ENCODE measurements at places on chromosomes 16 and 17.

DNA sequence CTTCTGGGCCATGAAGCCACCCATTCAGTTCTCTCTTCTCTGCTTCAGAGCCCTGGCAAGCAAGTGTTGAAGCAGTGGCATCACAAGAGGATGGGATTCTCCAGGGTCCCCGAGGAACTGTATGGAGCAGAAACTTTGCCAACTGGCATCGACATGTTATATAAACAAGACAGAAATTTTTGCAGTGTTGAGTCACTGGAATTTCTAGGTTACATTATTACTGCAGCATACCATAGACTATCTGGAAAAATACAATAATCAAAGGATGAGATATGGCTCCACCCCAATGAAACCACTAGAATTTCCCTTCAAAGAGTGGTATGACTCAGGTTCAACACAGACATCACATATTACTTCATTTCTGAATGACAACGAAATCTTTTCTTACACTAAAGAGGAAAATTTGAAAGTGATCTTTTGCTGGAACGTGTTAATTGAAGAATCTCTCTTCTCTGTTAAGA is 343.0 kb upstream of the DYNLRB2 start:
- no peak for DNase-seq

DNA sequence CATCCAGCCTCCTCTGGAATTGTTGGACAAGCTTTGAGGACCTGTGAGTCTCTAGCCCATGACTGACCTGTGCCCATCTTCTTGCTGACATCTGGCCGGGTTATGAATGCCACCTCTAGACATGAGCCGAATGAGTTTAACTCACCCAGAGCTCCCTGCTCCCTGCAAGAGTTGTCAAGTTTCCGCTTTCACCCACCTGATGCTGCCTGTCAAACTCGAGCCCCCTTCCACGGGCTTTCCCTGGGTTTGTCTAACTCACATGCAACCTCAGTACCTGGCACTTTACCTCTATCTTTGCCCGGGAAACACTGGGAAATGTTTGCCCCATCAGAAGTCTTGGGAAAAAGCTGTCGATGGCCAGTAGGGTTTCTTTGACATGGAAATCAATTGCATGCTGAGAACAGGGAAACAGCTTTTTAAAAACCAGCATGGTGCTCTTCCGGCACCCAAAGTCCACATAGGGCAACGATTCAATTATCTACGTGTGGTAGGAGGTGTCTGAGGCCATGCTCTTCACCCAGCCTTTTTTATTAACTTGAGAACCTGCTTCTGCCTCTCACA is 33.8 kb upstream of the DNAH17 start:
- no peak for DNase-seq

GRCh38 chr16:28082624-28083023 is 19.1 kb upstream of the GSG1L start:
- DNase-seq = no peak

GRCh38 chr17:50922721-50923405 is 56.7 kb upstream of the TOB1 start:
- no peak for DNase-seq

- DNase-seq = no peak
Observed at GRCh38 chr17:82092628-82092994, 5.4 kb downstream of the FASN start.

All from activated naive CD8-positive, alpha-beta T cell treated with anti-CD3 and anti-CD28 coated beads, Interleukin-2, amount 50 U/mL, for 24 hours (primary cell).